CD4-positive, alpha-beta T cell treated with Interleukin-1 beta for 1 hour (primary cell): ENCODE measurements at places on chromosomes 1 and 21.
A peak's percentile ranks its signal among the peaks of the same experiment; 100 is the strongest.

GRCh38 chr1:3018576-3018975, 2.7 kb upstream of the ACTRT2 start:
- no peak for DNase-seq

DNA sequence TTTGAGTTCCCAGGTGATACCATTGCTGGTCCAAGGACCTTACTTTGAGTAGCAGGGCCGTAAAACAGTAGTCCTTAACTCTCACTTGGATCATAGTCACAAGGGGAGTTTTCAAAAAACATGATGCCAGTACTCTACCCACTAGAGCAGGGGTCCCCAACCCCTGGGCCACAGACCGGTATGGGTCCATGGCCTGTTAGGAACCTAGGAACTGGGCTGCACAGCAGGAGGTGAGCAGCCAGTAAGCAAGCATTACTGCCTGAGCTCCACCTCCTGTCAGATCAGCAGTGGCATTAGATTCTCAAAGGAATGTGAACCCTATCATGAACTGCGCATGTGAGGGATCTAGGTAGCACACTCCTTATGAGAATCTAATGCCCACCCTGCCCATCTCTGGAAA, 39.7 kb upstream of the KCNQ4 start:
- no peak for DNase-seq

- DNase-seq: no peak
Measured at GRCh38 chr1:185857442-185857841, 123.3 kb downstream of the HMCN1 start.

- DNase-seq: no peak
Measured at GRCh38 chr1:42740851-42741580, 980 bp upstream of the CLDN19 start.

DNA sequence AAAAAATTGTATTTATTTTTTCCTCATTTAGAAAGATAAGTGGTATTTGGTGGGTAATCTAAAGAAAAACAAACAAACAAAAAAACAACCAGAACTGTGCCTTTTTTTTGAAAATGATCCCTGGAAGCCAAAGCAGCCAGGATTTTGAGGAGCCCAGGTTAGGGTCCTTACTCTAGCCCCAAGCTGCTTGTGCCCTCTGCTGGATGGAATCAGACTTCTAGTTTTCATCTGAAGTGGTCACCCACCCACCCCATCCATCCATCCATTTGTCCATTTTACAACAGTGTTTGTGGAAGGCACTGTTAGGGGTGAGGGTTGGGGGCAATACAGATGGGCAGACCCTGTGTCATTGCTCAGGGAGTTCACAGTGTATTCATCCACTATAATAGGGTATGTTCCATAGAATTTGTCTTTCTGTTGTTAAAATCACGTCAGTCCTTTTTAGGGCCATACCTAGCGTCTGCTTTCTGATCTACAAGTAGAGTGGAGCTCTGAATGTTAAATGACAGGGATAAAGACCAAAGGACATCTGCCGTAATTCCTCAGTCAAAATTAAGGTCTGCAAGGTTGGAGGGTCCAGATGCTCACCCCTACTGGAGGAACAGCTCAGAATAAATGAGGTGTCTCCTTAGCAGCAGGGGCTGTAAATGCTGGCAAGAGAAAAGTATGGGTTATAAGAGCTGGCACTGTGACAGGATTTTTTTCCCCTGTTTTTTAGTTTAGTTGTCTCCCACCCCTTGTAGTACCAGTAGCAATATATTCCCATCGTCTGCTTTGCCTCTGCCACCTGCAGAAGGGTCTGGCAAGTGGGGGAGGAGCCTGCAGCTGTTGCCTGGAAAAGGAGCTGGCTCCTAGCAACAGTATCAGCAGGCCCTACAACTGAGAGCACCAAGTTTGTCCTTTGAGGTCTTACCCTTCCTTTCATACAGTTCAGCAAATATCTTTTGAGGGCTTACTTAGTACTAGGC, 3.2 kb downstream of the LRRC42 start:
- peak; percentile 13 for DNase-seq

DNA sequence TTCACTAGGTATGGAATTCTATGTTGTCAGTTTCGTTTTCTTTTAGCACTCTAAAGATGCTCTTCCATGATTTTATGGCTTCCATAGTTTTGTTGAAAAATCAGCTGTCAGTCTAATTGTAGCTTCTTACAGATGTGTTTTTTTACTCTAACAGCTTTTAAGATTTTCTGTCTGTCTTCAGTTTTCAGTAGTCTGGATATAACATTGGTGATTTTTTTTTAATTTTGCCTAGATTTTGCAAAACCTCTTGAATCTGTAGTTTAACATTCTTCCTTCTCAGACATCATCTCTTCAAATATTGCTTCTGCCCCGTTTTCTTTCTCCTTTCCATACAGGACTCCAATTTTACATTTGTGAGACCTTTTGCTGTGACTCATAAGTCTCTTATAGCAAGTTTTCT, 17.9 kb upstream of the DYRK1A start:
- DNase-seq: no peak

DNA sequence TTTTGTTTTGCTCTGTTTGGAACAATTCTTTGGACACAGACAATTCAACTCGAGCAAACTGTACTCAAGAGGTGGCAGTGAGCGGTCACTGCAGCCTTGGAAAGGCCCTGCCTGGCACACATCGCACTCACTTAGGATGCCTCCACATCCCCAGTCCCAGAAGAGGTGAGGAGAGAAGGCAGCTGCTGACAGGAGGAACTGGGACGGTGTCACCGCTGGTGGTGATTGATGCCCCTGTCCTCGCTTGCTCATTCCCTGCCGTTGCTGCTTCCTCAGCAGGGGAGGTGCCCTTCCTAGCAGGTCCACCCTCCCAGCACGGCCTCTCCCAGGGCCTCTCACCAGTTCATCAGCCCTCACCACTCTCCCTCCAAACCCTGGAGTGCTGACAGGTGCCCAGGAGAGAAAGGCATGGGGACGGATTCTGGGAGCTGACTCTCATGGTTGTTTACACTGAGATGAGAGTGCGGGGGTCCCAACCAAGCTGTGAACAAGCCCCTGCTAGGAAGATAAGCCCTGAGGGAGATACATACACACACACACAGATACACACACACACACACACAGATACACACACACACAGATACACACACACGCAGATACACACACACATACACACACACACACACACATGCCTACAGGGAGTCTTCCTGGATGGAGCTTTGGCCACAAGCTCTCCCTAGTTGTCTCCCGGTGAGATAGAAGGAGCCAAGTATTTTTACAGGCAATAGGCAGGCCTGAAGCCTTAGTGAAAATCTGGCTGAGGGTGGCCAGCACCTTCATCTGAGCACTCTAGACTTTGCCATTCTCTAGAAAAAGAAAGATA, 101.1 kb downstream of the CDC7 start:
- DNase-seq: no peak

DNA sequence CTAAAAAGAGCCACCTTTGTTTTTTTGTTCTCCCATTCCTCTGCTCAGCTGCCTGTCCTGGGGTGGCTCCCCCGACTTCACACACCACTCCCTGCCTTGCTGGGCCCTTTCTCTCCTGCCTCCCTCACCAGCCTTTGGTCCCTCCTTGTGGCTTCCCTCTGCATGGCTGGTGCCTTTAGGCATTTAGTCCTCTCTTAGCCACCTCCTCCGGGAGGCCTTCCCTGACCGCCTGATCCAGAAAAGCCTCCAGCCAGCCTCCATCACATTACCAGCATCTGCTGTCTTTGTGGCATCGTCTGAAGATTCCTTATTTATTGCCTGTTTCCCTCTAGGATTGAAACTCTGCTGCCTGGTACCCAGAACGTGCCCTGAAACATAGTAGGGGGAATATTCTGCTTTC, 46.2 kb upstream of the ACOT11 start:
- DNase-seq: no peak

GRCh38 chr1:180231506-180231921, 1.4 kb downstream of the LHX4 start:
- DNase-seq: no peak

DNA sequence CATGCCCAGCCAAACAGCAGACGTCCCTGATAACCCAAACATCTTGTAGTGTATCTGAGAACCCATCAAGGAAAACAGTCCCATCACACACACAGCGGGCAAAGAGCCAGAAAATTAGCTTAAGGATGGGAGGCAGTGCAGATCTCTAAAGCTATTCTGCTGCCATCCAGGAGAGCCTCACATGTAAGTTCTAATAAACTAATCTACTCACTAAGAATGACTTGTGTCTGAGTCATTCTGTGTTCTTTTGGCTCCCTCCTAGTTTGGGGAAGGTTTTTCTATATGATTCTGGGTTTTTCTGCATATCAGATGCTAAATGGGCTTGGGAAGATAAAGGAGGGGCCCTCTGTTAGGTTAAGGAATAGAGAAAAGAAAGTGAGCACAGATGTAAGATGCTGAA, 162.8 kb downstream of the HUNK start:
- DNase-seq: no peak

GRCh38 chr1:207853372-207853757, 57.6 kb downstream of the CD34 start:
- no peak for DNase-seq

DNA sequence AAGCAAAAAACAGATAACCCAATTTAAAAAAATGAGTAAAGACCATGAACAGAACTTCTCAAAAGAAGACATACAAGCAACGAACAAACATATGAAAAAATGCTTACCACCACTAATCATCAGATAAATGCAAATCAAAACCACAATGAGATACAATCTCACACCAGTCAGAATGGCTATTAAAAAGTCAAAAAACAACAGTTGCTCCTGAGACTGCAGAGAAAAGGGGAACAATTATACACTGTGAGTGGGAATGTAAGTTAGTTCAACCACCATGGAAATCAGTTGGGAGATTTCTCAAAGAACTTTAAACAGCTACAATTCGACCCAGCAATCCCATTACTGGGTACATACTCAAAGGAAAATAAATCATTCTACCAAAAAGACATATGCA, 131.6 kb downstream of the PTGER3 start:
- no peak for DNase-seq

GRCh38 chr21:30268608-30269197, 14.0 kb downstream of the KRTAP24-1 start:
- DNase-seq: no peak

DNA sequence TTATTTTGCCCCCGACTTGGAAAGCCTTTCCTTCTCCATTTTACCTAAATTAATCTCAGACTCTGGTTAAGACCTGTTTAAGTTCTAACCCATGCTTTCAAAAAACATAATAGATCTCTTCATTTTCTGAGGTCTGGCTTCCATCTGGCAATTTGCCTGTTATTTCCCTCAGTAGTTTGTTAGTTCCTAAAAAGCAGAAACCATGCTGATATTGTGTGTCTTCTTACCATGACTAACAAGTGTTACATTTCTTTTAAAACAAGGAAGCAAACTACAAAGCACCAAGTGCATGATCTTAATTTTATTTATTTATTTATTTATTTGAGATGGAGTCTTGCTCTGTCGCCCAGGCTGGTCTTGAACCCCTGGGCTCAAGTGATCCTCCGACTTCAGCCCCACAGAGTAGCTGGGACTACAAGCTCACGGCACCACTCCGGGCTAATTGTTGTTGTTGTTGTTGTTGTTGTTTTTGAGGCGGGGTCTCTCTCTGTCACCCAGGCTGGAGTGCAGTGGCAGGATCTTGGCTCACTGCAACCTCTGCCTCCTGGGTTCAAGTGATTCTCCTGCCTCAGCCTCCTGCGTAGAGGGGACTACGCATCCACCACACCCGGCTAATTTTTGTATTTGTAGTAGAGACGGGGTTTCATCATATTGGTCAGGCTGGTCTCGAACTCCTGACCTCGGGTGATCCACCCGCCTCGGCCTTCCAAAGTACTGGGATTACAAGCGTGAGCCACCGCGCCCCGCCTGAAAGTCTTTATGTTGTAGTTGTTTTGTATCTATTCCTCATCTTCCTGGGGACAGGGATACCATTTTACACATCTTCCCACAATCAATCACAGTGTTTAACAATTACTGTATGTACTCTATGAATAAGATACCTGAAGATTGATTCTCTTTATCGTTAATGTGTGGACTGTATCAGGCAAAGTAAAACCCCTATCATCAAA, 1.3 kb upstream of the PATJ start:
- DNase-seq: no peak

DNA sequence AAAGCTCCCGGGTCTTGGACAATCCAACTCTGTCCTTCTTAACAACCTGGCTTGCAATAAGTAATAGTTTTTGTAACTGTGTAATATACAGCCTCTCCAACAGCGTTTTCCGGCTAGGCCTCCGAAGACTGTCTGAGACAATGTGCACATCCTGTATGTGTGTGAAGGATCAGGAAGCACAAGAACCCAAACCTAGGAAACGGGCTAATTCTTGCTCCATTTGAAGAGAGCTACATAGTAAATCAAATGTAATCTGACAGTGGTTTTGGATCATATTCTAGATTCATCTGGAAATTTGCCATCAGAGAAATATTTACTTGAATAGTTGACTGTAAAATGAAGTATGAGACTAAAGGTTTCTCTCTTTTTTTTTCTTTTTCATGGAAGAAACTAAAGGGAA, 1.2 kb downstream of the GPR52 start:
- DNase-seq: no peak

- DNase-seq: peak; percentile 71
Measured at GRCh38 chr1:10507111-10507879, 32.5 kb downstream of the PEX14 start.

- DNase-seq: no peak
Measured at GRCh38 chr1:230401763-230402294, 24.3 kb downstream of the PGBD5 start.

- DNase-seq: no peak
Measured at GRCh38 chr1:205189131-205189530, 22.4 kb downstream of the DSTYK start.

DNA sequence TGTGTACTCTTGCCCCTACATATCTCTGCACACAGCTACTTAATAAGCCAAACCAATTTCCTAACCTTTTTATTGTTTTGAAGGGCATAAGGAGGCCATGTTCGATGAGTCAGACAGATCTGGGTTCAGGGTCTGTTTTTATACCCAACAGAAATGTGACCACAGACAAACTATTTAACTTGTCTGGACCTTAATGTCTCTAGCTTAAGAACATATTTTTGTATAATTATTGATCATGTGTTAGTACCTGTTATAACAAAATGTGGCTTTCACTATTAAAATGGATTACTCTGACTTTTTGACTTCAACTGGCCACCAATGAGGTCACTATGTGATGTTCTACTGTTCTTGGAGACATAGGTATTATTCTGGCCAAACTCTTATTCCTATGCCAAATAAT, 507.8 kb upstream of the USP24 start:
- no peak for DNase-seq

GRCh38 chr1:185652348-185652747, 81.8 kb upstream of the HMCN1 start:
- DNase-seq: peak; percentile 21
